Left kidney (tissue), 8 donors: ENCODE measurements at places on chromosomes 4 and X. TPM values are rescaled to one million over a fixed set of nuclear protein-coding genes. Genes with fewer than 3 reads are reported as not detected.

DNA sequence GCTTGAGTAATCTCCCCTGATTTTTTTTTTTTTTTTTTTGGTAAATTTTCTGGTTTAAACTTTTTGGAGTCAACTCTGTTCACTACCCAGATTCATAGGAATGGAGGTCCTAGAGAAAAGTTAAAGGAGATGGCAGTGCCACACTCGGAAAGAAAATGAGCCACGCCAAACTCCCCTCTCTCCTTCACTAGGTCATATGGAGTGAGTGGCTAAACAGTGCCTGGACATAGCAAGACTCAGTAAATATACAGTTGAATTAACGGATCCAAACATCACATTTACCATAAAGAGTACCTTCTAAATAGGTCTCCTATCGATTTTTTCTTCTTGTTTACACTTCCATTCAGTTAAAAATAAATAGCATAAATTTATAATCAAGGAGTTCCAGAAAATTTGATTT, 13.6 kb upstream of the AMTN start:
- no peak for DNase-seq

DNA sequence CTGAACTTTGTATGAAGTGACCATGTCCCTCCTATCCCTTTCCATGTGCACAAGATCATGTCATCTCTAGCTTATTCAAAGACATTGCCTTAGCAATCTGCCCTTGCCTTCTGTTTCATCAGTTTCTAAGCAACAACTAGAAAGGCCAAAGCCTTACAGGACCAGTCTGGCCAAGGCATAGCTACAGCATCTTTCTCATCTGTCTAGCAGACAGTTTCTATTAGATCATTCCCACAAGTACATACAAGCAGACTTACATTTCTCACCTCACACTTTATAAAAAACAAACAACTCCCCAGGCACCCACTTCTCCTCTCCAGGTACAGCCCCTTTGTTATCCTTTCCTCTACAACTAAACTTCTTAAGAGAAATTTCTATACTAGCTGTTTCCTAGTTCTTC, 188.7 kb upstream of the AADAT start:
- DNase-seq = no peak

DNA sequence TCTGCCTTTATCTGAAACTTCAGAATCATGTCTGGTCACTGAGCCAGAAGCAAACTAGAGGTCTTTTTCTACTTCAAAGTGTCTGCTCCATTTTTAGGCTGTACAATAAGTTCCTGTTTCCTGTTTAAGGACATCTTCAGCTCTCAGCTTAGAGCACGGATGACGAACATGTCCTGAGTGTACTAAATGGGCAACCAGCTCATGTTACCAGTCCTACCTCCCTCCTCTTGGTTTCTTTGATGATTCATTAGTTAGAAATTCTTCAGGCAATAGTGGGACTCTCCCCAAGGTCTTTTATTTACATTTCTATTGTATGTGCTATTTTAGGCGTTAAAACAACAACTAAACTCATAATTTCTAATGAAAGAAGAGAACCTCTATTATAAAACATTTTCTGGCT, 58.0 kb downstream of the ENPEP start:
- no peak for DNase-seq

- DNase-seq = no peak
Observed at GRCh38 chr4:81792521-81792920, 320.8 kb upstream of the RASGEF1B start.

- no peak for DNase-seq
Observed at GRCh38 chr4:7398104-7398423, 36.7 kb downstream of the PSAPL1 start.

DNA sequence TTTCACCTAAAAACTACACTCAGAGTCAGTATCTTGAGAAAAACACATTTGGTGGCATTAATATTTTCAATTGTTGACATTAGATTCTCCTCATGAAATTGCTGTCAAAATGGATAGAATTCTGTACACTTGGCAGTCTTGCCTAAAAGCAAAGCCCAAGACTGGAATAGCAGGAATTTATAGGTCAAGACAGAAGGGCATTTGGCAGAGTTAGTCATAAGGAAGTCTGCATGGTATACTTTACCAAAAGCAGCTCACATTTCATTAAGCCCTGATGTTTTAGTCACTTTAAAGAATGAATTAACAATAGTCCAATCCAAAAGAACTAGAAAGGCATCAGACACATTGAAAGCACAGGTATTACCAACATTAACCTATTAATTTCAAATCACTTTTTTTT, 7.1 kb downstream of the CCDC160 start:
- no peak for DNase-seq

GRCh38 chr4:175542786-175543185, 269.3 kb downstream of the GPM6A start:
- DNase-seq = peak; percentile 18

GRCh38 chr4:188110036-188110435, 633 bp upstream of the TRIML2 start:
- DNase-seq = no peak

- peak; percentile 3 for DNase-seq
Observed at GRCh38 chrX:100895365-100896075, 21.4 kb upstream of the NOX1 start.

USP26 gene
- polyA plus RNA-seq = not detected

SLITRK2 gene
- 2.2 TPM for polyA plus RNA-seq

UBE2D3 gene
- 329 TPM for polyA plus RNA-seq

DSPP gene
- polyA plus RNA-seq = 0.03 TPM

IL1RAPL1 gene
- 2.5 TPM for polyA plus RNA-seq
